ENCODE measurements at places on chromosomes 1 and 21.

DNA sequence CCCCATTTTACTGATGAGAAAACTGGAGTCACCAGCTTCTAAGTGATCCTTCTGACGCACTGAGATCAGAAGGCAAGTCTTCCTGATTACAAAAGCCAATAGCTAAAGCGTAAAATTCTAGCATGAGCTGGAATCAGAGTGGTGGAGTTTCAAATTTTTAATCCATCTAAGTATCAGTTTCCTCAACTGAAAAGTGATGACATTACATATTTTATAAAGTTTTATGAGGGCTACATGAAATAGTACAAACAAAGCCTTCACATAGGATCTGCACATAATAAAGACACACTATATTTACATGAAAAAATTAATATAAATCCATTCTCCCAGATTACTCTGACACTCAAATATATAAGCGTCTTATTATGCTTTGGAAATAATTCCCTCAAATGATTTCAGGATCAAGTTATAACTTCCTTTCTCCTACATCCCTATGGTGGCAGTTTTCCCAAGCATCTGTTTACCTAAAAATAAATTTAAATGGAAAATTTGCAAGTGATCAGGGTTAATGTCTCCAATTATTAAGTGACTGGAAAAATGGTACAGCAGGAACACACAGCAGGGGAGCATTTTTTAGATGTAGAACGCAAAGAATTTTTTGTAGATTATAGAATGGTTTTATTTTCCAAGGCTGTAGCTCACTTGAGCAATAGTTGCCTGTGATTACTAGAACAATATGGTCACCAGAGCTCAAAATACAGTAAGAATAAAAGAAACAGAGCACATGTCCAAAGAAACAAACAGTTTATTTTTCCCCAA is 490.4 kb upstream of the C1orf87 start:
- no peak for DNase-seq

DNA sequence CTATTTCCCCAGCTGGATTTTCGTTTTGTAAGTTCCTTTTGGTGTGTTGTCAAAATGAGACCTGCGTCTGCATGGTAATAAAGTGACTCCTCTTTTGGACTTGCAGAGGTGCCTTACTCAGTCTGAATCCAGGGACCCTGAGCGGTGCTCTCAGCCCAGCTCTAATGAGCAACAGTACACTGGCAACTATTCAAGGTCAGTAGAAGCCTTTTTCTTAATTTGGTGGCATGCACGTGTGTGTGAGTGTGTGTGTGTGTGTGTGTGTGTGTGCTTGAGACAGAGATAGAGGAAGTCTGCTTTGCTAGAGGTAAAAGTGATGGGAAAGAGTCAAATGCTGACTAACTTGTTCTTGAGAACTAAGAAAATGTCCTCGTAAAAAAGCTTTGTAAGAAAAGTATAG is 105.4 kb downstream of the CD247 start:
- no peak for DNase-seq

DNA sequence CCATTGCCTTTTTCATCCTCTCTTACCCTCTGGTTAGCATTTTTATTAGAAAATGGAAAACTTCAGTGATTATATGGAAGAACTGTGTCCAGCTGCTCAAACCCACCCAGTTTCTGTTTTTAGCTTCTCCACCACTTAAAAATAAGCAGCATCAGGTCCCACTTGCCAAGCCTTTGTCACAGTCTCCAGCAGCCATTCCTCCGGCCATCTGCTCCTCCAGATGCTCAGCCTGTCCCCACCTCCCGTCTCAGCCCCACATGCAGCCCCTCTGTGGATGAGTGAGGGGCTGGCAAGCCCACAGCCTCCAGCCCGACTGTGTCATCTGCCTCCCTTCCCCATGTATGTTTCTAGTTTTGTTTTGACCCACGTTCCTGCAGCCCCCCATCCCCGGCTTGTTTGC is 289.7 kb downstream of the HHAT start:
- DNase-seq, result no peak

- no peak for DNase-seq
These were observed 40.9 kb upstream of the ZP4 start for GRCh38 chr1:237931581-237931980.

GRCh38 chr1:225880636-225881035 is 1.5 kb downstream of the TMEM63A start:
- DNase-seq, result no peak

- no peak for DNase-seq
These were observed 67.3 kb upstream of the AKT3 start for GRCh38 chr1:243917177-243917862.

DNA sequence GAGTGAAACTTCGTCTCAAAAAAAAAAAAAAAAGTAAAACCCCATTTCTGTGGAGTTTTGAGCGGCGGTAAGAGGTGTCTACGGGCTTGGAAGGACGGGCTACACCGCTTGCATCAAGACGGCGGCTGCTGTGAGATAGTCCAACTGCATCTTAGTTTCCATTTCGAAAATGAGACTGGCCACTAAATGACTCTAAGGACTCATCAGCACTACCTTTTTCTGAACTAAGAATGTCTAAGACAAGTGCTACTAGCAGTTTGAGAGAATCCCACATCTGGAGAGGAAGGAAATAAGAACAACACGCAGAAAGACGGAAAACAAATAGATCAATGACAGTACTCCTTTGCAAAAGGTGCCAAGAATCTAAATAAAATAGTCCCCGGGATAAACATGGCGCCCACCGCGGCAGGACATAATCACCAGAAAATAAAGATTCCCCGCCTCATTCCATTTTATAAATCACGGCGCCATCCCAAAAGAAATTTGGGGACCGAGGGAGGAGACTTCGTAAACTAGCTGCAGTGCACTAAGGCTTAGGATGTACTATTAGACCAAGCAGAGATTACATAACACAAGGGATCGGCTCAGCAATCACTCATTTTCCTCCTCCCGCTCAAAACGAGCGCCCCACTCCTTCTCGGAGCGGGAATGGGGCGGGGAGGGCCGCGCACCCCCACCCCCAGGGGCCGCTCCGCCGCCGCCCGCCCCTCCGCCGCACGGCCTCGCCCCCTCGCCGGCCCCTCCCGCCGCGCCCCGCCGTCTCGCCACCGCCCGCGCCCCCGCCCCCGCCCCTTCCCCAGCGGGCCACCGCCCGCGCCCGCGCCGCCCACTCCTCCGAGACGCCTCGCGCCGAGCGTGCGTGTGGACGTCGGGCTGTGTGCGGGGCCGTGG is 1.1 kb downstream of the POGZ start:
- peak; percentile 71 for DNase-seq

- no peak for DNase-seq
These were observed 148.7 kb upstream of the PRMT6 start for GRCh38 chr1:106907795-106908194.

GRCh38 chr1:96721053-96721415 is 550 bp upstream of the PTBP2 start:
- DNase-seq, result no peak

DNA sequence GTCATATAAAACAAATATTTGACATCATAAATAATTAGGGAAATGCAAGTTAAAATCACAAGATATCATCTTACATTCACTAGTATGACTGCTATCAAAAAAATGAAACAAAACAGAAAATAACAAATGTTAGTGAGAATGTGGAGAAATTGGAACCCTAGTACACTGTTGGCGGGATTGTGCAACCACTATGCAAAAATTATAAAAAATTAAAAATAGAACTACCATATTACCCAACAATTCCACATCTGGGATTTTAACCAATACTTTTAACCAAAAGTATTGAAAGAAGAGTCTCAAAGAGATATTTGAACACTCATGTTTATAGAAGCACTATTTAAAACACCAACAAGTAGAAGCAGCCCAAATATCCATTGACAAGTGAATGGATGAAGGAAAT is 797.2 kb upstream of the ADAMTS5 start:
- no peak for DNase-seq

DNA sequence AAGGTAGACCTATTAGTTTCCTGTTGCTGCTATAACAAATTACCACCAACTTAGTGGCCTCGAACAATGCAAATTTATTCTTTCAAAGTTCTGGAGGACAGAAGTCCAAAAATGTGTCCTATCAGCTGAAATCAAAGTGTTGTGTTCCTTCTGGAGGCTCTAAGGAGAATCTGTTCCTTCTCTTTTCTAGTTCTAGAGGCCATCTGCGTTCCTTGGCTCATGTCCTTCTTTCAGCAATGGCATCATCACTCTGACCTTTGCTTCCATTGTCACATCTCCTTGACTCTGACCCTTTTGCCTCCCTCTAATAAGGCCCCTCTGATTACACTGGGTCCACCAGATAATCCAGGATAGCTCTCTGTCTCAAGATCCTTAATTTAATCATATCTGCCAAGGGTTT is 1.2 kb upstream of the MR1 start:
- no peak for DNase-seq

DNA sequence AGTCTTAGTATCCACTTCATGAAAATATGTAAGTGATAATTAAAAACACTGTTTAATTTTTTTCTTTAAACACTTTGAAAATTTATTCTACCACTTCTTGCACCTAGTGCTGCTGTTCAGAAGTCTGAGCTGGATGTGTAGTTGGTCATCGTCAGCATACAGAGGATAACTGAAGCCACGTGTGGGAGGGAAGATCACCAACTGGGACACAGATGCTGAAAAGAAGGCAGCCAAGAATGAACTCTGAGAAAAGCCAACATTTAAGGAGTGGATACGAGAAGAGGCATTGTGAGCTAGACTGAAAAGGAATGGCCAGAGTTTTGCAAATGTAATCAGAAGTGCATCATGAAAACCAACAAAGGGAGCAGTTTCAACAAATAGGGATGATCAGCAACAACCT is 24.6 kb upstream of the CLCA4 start:
- DNase-seq, result no peak

GRCh38 chr1:65958561-65959350 is 166.1 kb downstream of the PDE4B start:
- DNase-seq, result peak; percentile 75

DNA sequence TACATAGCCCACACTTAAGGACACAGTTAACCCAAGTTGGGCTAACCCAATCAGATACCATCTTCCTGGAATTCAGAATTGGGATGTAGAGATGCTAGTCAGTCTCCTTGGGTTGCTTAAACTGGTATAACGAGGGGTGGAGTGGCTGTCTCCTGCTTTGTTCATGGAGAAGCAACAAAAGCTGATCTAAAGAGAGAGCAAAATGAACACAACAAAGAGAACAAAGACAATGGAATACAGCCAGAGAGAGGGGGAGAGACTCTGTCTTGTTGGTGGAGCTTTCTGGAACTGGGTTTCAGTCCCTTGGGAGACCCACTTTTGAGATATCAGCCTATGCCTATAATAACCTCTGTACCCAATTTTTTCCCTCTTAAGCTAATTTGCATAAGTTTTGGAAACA is 138.1 kb downstream of the ATG4C start:
- DNase-seq, result no peak

Data from CD4-positive, alpha-beta T cell treated with Interleukin-2 at 100 ng/mL for 4 hours (primary cell).